ENCODE measurements at places on chromosomes 3 and 15.
A peak's percentile ranks its signal among the peaks of the same experiment; 100 is the strongest.

- DNase-seq: no peak
Measured at GRCh38 chr15:89078851-89079810, 9.1 kb upstream of the ABHD2 start.

GRCh38 chr3:63877737-63878393 is 14.2 kb downstream of the ATXN7 start:
- DNase-seq: no peak

DNA sequence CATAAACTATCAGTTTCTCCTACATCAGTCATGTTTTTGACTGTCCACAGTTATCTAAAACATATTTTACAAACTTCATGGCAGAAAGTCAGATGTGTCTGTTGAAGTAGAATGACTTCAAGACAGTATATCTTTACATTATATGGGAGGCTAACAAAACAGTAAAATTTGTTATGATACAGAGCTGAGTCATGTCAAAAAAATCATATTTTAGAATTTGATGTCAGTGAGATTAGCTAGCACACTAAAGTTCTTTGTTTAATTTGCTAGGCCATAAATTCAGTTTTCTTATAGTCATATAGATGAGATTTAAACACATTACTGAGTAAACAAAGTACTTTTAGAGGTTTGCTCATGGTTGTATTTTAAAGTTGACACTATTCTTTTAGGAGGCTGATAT is 80.3 kb upstream of the IGSF10 start:
- DNase-seq: no peak

DNA sequence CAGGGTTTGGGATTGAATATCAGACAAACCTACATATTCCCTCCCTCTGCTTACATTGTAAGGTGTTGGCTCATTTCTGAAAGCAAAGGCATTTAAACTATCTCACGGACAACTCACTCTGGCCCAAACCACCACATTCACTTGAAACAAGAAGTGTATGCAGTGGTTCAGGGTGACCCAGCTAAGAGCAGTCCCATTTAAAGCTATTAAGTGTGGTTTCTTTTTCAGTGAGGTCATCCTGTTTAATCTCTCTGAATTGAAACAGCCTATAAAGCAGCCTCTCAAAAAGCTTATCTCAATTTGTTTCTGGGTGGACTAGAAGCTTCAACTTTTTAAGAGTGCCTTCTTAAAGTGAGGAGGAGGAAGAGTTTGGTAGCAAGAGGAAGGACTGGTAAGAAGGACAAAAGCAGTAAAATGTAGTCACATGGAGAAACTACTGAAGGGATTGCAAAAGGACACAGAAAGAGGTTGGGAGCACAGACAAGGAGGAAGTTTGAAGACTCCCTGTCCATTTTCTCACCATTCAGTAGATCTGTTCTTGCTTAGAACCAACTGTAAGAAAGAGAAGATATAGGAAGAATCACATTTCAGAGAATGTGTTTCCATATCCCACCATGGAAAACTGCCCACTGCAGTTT is 151.6 kb downstream of the TMCO5A start:
- DNase-seq: peak; percentile 80

GRCh38 chr3:87997298-87997697 is 61.5 kb downstream of the CGGBP1 start:
- DNase-seq: peak; percentile 83

DNA sequence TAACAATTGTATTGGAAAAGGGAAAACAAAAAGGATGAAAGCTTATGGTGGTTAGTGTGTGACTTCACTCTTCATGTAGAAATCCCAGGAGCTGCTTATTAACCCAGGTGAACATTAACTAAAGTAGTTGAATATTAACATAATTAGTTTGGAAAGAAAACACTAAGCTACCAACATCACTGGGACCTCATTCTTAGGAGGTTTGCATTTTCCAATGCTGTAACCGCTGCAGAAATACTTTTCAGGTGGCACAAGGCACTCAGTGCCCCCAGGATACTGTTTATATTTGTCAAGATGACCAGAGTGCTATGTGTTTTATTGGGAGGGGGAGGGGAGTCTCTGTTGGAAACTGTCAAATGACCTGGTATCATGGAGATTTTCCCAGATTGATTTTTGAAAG is 25.9 kb upstream of the VILL start:
- no peak for DNase-seq

- DNase-seq: peak; percentile 62
Measured at GRCh38 chr3:57961828-57962447, 46.3 kb upstream of the FLNB start.

- DNase-seq: no peak
Measured at GRCh38 chr3:106401666-106402490, 533.1 kb upstream of the CBLB start.

GRCh38 chr3:179189759-179190158 is 41.6 kb downstream of the PIK3CA start:
- DNase-seq: no peak

DNA sequence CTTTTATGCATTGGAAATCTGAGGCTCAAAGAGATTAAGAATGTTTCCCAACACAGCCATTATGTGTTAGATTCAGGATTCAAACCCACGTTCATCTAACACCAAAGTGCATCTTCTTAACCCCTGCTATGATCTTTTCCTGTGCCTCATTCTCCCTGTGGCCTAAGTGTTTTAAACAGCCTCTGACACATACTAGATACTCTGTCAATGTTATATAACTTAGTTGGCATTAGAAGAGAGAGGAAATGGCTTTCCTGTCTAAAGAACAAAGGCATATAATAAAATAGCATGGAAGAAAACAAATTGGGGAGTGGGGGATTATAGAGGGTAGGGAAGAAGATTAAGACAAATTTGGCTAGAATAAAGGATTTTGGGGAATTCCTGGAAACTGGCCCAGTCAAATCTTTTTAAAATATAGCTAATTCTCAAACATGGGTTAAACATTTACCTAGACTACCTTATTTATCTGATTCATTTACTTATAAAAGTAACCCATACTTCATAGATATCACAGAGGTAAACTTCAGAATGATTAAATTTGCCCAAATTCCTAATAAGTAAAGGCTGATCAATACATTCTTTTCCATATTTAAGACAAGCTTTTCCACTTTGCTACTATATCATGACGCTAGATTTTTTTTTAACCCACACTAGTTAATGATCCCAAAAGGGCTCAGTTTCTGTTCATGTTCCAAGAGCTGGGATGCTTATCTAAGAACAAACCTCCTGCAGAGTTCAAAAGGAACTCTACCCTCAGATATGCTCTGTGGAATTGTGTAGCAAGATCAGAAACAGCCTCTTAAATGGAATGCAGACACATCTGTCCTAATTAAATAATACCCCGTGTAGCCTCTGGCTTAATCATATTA is 122.9 kb upstream of the PTPRG start:
- no peak for DNase-seq

DNA sequence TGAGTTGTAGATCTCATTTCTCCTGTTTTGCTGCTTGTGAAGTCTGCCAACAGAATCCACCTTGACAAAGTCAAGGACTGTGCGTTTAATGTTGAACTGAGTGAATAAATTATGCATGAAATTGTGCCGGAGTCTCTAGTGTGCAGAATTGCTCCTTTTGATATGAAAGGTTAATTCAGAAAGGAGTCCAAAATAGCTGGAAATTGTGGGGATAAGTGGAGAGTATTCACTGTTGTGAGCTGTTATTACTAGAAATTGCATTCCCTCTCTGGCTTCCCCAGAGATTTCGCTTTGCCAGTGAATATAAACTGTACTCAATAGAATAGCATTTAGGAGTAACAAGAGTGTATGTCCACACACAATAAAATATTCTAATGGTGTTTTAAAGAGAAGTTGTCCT is 43.1 kb downstream of the SAMMSON start:
- DNase-seq: no peak

- no peak for DNase-seq
Measured at GRCh38 chr3:51332156-51332555, 52.9 kb upstream of the MANF start.

GRCh38 chr15:65916664-65917406 is 47.5 kb downstream of the RAB11A start:
- no peak for DNase-seq

- DNase-seq: no peak
Measured at GRCh38 chr3:50478671-50479260, 24.7 kb downstream of the CACNA2D2 start.

GRCh38 chr3:94673876-94674275 is 611.0 kb downstream of the NSUN3 start:
- DNase-seq: no peak

DNA sequence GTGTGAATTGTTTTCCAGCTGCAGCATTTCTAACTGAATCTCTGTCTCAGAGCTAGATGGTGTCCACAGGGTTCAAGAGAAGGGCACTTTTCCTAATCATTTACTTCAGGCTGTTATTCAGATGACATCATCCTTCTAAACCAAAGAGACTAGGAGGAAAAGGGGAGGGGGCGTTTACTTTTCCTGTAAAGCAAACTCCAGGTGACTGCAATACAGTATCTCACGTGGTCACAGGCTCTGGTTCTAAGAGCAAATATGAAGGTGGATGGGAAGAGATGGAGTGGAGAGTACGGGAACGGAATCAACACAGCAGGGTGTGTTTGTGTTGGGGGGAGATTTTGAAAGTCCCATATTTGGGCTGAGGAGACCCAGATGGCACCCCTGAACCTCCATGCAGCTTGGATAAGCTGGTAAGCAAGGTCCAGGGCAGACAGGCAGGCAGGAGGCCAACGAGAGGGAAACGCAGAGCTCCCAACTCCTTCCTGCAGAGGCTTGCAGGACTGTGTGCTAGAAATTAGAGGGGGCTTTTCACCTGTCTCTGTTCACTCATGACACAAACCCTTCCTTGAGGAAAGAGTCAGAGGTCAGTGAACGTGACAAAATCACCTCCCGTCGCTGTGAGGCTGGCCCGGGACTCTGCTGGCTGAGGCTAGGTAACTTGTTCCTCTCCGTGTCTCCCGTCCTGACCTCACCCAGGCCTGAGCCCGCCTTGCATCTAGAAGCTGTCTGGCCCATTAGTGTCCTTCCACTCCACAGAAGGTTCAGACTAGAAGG is 151.2 kb downstream of the OPA1 start:
- no peak for DNase-seq

DNA sequence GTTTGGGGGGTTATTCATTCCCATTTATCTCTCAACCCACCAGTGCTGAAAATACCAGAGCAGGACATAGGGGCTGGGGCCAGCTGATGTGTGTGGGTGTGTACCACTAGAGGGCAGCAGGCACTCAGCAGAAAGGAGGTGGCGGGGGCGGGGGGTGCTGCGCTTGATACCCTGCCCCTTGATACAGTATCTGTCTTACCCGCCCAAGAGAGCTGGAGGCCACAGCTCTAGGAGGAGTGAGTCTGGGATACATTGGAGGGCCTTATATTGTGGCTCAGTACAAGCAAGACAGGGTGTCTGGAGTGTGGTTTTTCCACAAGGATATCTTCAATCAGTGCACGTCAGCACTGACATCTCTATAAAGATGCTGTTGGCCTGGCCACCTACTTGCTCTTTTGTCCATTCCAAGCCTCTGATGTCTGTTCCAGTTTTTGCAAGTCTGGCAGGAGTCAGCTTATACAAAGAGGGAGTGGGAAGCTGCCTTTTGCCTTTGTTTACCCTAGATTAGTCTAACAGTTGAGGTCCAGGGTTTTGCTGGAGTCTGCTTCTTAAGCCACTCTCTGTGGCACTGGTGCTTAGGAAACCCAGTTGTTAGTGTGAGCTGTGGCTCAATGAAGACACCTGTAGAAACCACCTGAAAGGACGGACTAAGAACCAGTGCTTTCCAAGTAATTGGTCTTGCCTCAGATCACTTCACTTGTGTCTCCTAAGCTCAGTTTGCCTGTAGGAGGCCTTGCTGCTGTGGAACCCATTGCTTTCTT is 1.5 kb upstream of the RBM15B start:
- peak; percentile 43 for DNase-seq

DNA sequence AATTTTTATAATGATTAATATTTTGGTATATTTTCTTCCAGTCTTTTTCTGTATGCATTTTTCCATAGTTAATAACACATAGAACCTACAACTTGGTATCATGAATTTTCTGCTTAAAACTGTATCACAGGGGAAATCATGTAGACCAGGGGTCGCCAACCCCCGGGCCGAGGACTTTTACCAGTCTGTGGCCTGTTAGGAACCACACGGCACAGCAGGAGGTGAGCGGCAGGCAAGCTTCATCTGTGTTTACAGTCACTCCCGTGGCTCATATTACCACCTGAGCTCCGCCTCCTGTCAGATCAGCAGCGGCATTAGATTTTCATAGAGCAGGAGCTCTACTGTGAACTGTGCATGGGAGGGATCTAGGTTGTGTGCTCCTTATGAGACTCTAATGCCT is 54.7 kb downstream of the RPL22L1 start:
- DNase-seq: no peak

GRCh38 chr3:109137761-109138160 is 1.2 kb downstream of the C3orf85 start:
- no peak for DNase-seq

All from inflammatory macrophage treated with lipopolysaccharide for 4 hours (primary cell).